ENCODE measurements at places on chromosomes 11 and 22.
A peak's percentile ranks its signal among the peaks of the same experiment; 100 is the strongest.

- no peak for DNase-seq
Measured at GRCh38 chr22:38403812-38404211, 51.2 kb downstream of the KCNJ4 start.

DNA sequence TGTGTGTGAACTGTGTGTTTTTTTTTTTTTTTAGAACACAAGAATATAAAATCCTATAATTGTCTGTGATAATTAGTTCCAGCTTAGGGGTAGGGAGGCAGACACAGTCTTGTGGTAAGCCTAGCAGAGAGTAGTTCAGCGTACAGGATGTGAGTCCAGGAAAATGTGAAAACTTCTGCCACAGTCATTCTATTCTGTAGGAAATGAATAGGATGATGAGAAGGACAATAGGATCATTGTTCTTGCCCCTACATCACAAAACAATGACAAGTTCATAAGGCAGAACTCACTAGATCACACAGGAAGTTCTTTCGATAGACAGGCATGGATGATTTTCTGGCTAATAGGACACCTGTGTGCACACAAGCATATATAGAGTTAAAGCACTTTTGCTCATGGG, 132.2 kb downstream of the NAV2 start:
- no peak for DNase-seq

GRCh38 chr22:24400726-24401596, 26.4 kb upstream of the ADORA2A start:
- no peak for DNase-seq

DNA sequence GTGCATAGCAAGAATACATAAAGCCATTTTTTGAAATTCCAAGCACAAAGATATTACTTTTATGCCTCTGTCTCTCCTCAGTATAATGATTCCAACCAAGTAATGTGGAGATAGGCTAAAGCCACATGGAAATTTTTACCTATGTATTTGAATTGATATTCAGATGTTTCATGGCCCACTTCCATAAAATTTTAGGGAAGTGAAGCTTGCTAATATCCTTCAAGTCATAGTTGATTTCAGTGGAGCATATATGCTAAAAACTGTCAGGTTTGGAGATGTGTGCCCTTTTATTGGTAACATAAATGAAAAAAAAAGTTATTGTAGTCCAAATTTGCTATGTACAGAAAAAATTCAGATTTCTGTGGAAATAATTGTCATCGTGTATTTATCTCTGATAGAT, 12.3 kb downstream of the MS4A4E start:
- DNase-seq, result no peak

GRCh38 chr11:42265072-42265471, 805.6 kb upstream of the LRRC4C start:
- no peak for DNase-seq

DNA sequence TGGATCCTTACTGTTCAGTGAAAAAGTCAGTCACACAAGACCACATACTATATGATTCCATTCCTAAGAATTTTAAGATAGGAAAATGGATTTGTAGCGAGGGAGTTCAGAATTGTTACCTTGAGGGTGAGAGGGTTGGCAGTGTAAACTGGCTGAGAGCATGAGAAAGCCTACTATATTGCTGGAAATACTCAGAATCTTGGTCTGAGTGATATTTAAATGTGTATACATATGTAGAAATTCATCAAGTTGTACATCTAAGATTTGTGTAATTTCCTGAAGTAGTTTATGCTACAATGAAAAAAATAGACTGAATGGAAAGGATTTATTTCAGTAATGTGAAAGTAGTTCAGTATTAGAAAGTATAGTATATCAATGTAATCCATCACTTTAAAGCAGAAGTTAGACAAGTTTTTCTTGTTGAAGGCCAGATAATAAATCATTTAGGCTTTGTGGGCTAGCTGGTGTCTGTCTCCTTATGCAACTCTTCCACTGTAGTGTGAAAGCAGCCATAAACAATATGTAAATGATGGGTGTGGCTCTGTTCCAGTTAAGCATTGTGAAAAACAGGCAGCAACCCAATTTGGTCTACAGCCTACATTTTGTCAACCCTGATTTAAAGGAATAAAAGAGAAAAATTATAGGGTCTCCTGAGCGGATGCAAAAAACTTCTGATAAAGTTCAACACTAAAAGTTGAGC, 127.2 kb upstream of the THY1 start:
- DNase-seq, result no peak

- DNase-seq, result no peak
Measured at GRCh38 chr11:88320149-88320559, 17.4 kb downstream of the CTSC start.

DNA sequence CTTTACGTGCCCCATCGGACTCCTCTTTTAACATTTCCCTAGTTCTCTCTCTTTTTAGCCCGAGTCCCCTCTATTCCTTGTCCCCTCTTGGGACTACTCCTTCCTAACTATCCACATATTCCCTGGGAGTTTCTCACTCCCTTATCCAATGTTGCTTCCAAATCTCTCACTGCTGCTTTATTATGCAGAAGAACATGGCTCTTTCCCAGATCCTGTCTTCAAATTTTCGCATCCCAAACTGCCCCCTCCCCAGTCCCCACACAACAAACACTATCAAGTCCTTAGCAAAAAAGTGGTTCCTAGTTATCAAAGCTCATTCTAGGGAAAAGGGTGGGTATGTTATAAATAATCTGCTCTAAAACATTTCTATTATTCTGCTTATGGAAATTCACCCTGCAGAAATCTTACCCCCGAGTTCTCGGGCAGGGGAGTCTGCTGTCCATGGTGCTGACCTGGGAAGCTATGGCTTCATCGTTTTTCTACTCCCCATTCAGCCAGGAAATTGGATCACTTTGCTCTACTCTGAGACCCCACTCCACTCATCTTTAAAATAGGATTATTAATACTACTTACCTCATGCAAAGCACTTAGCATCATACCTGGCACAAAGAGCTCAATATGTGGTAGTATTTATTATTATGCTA, 393.5 kb downstream of the BUD13 start:
- no peak for DNase-seq

DNA sequence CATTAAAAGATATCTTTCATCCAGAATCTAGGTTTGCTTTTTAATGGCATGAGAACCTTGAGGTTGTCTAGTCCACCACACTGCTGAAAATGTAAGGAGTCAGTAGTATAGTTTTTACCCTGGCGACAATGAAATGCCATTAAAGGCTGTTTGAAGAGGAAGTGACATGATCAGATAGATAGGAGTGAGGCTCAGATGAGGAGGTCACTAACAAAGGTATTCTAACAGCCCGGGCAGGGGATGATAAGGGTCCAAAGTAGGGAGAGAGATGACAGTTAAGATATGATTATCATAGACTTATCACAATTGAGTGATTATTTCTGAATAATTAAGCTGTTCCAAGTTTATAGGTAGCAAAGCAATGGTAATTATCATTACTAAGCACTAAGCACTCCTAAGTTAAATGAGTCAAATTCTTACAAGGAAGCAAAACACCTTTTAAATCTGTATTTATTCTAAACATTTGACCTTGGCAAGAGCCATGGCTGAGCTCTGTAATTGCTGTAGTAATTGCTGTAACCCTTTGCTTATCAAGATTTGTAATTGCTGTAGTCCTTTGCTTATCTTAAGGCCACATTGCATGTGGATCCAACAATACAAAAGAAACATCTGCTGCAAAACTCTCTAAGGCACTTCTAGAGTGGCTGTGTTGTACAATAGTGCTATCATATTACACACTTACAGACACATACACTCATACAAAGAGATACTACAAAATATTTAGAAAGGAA, 92.6 kb downstream of the ENTHD1 start:
- DNase-seq, result peak; percentile 50

GRCh38 chr11:115194802-115195110, 309.5 kb downstream of the CADM1 start:
- no peak for DNase-seq

GRCh38 chr22:38267086-38267485, 5.7 kb downstream of the TMEM184B start:
- DNase-seq, result no peak

GRCh38 chr11:131622193-131622592, 251.8 kb downstream of the NTM start:
- DNase-seq, result no peak

GRCh38 chr11:20530942-20531703, 68.3 kb upstream of the SLC6A5 start:
- DNase-seq, result no peak

DNA sequence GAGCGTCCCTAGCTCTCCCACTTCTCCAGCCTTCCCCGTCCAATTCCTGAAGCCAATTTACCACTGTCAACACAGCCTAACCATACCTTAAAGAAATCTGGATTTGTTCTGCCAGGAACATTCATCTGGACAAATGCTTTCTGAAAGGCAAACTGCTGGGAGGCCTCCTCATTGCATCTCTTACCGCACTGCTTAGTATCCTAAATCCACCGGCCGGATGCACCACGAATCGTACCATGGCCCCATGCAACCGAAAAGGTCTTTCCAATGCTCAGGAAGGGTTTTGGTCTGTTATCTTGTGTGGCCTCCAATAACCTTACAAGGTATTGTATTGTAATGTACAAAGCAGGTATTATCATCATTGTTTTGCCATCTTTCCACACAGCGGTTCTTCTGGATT, 57.6 kb downstream of the MYH9 start:
- DNase-seq, result no peak

DNA sequence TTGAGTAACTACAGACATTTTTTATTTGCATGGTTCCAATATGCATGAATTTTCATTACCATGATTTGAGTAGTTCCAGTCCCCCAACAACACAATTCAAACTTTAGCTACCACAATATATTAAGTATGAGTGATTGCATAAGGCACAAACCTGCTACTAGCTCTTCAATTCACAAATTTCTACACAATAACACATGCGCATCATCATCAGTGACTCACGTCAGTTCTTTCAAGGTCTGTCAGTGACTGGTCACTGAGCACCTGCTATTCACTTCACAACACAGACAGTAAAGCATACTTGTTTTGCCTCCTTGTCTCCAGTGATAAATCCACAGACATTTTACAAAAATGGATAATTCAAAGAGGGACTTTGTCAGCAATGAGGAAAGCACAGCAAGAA, 435.1 kb upstream of the CCDC90B start:
- no peak for DNase-seq

DNA sequence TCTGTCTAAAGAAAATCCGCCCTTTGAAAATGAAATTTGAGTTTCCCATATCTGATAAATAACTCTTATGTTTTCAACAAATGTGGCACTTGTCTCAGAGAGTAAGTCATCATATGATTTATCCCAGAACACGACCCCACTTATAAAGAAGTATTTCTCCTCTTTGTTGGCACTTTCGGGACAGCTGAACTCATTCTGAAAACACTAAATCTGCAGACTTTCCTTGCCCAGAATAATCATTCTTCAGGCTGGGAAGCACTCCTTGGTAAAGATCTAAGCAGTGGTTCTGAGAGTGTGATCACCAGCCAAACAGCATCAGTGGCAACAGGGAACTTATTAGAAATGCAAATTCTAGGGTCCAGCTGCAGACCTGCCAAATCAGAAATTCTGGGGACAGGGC, 532.2 kb upstream of the API5 start:
- no peak for DNase-seq

- DNase-seq, result no peak
Measured at GRCh38 chr11:18986744-18987143, 47.5 kb upstream of the MRGPRX1 start.

DNA sequence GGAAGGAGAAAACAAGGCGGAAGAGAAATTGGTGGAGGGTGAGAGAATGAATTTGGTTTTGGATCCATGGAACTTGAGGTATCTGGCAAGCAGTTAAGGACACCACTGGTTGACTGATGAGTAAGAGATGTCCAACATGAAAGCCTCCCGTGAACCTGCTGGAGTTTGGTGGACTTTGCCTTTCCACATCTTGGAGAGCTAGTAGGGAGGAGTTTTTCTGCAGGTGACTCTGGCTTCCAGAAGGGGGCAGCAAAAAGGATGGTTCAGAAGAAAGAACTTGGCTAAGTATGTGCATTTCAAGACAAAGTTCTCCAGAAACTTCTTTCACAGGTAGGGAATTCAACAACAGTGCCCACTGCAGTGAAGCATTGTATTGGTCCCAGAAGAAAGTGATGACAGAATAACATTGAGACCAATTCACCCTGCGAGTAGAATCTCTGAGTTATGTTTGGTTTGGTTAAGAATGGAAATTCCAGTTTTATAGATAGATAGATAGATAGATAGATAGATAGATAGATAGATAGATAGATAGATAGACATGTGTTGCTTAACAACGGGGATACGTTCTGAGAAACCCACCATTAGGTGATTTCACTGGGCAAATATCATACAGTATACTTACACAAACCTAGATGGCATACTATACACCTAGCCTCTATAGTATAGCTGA, 28.5 kb downstream of the DCDC1 start:
- DNase-seq, result no peak

DNA sequence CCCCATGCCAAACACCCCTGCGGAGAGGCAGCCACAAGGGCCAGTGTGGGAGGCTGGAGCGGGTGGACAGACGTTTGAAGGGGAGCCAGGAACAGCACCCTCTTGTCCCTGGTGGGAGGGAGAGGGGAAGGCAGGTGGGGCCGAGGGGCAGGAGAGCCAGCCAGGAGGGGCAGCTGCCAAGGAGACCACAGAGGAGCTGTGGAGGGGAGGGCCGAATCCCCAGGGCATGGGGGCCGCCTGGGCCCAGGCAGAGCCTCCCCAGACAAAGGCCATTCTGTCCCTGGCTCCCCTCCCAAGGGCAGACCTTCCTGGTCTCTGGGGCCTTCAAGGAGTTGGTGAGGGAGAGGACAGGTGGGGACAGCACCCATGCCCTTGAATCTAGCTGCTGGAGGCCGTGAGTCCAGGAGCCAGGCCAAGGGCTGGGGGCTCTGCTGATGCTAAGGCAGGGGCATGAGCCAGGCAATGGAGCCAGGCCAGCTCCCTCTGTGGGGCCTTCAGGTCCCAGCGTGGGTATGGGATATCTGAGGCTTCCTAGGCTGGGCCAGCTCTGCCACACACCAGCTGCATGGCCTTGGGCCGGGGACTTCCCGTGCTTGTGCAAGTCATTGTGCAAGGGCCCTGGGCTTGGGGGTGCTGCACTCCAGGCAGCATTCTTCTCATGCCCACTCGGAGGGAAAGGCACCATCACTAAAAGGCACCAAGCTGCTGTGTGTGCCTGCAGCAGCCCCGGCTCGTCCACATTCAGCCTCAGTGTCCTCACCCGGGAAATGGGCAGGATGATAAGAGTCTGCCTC, 11.4 kb downstream of the EMID1 start:
- no peak for DNase-seq

GRCh38 chr11:22633354-22633902, 7.8 kb upstream of the FANCF start:
- no peak for DNase-seq

GRCh38 chr11:95229199-95229992, 1.6 kb downstream of the SESN3 start:
- DNase-seq, result no peak

Measured in NCI-H1092 (cell line).